ENCODE measurements at places on chromosomes 16 and 17. TPM values are rescaled to one million over a fixed set of nuclear protein-coding genes. Genes with fewer than 3 reads are reported as not detected.

The EPX gene
- total RNA-seq = not detected

The GRAP gene
- total RNA-seq = 85.6 TPM

The FBXO39 gene
- total RNA-seq = 5.9 TPM

The NGFR gene
- not detected for total RNA-seq

The PHOSPHO1 gene
- total RNA-seq = not detected

The SLC13A2 gene
- not detected for total RNA-seq

The ACAP1 gene
- not detected for total RNA-seq

The OSGIN1 gene
- 5.2 TPM for total RNA-seq

The KRTAP17-1 gene
- total RNA-seq = not detected

The AIPL1 gene
- total RNA-seq = not detected

The TMIGD1 gene
- total RNA-seq = not detected

The SPG7 gene
- total RNA-seq = 142 TPM

The CLEC19A gene
- total RNA-seq = not detected

The CHRNB1 gene
- 5.9 TPM for total RNA-seq

The SEZ6L2 gene
- 0.67 TPM for total RNA-seq

The CIBAR2 gene
- total RNA-seq = not detected

The MT4 gene
- total RNA-seq = not detected

The SPATA32 gene
- not detected for total RNA-seq

The FAM20A gene
- not detected for total RNA-seq

The RND2 gene
- 0.10 TPM for total RNA-seq

The TVP23A gene
- not detected for total RNA-seq

The FAM171A2 gene
- 8.4 TPM for total RNA-seq

The RAB37 gene
- 0.67 TPM for total RNA-seq

The CCDC154 gene
- total RNA-seq = 0.10 TPM

All from vein endothelial cell (primary cell).